ENCODE measurements at places on chromosomes 1 and 21. TPM values are rescaled to one million over a fixed set of nuclear protein-coding genes. Genes with fewer than 3 reads are reported as not detected.
A peak's percentile ranks its signal among the peaks of the same experiment; 100 is the strongest.

DNA sequence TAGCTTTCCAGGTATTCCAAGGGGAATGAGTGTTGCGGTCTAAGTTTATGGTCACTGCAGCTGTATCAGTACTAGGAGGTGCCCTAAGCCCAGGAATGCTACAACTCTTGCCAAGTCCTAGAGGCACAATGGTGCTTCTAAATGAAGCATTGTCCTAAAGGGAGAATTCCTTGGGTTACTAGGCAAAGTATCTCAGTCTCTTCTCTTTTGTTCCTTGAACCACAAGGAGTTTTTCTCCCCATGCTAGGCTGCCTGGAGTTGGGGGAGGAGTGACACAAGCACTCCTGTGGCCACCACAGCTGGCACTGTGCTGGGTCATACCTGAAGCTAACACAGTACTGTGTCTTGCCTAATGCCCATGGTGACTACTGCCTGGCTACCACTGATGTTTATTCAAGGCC lies 50.7 kb downstream of the KMO start:
- H3K27me3 ChIP-seq = no peaks in the 10 kb centered on the region
- DNase-seq = no peak
- H3K4me1 ChIP-seq = no peaks in the 10 kb centered on the region
- H3K4me3 ChIP-seq = no peak overlapping the region

Gene NDUFS2
- total RNA-seq = 81.0 TPM

DNA sequence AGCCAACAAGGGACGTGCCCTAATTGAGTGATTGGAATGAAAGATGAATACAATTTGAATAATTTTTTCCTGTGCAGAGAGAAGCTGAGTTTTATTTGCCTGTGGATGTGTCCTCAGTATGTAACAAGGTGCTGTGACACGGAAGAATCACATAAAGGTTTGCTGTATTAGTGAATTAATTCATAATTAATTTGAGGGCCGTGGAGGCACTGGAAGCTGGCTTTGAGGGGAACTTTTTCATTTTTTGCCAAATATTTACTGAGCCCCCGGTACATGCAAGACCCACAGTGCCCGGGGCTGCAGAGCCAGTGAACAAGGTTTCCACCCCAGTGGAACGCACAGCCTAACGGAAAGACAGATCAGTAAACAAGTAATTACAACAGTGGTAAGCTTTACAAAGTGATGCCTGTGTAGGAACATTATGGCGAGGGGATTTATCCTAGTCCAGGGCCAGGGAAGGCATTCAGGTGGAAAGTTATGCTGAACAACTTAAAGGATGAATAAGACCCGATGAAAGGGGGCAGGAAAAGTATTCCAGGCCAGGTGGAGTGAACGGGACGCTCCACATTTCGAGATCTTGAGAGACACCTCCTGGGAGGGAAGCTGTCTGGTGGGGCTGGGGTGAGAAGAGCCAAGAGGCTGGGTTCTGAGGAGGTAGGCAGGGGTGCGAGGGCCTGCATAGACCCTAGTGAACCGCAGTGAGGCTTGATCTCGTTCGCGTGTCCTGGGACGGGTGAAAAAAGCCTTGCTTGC lies 773 bp upstream of the RCC2 start:
- no peak for DNase-seq
- H3K27me3 ChIP-seq = peaks cover 15% of the 10 kb centered on the region
- no peaks in the 10 kb centered on the region for H3K36me3 ChIP-seq
- H3K27ac ChIP-seq = peak overlapping the region; percentile 86

Gene HSD3B1
- not detected for total RNA-seq

Gene UBQLN4
- 25.0 TPM for total RNA-seq

- peaks cover 6% of the 10 kb centered on the region for H3K4me1 ChIP-seq
- no peak overlapping the region for H3K4me3 ChIP-seq
- no peak for DNase-seq
Measured at GRCh38 chr1:225565847-225566246, 87.1 kb downstream of the ENAH start.

DNA sequence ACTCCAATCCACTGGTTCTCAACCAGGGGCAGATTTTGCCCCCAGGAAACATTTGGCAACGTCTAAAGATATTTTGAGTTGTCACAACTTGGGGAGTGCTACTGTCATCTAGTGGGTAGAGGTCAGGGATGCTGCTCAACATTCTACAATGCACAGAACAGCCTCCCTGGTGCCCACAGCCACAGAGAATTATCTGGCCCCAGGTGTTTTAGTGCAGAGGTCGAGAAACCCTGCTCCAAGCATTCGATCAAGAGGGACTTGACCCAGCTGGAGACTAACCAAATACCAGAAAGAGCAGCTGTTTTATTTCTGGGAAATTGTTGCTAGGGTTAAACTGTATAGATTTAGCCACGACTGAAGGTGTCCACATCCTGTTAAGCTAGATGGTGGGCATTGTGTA lies 19.2 kb downstream of the CD247 start:
- no peaks in the 10 kb centered on the region for H3K27me3 ChIP-seq
- H3K4me1 ChIP-seq = no peaks in the 10 kb centered on the region
- no peak for DNase-seq
- H3K27ac ChIP-seq = no peak overlapping the region

DNA sequence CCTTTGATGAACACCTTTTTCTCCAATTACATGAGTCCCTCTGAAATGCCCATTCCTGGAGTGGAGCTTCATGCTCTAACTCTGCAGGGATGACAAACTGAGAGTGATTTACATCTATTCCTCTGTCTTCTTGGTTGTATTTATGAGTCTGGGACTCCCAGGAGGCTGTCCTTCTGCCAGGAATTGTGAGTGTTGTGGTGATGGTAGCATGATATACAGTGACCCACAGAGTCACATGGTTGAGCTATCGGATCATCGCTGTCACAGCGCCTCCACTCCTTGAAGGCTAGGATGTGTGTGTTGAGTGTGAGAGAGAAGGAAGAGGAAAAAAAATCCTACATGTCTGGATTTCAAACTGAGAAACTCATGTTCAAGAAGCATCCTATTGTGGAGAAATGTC lies 163.4 kb upstream of the CACNA1E start:
- no peak overlapping the region for H3K27ac ChIP-seq
- H3K4me1 ChIP-seq = peaks cover 3% of the 10 kb centered on the region
- no peak overlapping the region for H3K4me3 ChIP-seq
- H3K27me3 ChIP-seq = peaks cover 56% of the 10 kb centered on the region

Gene PKP1
- total RNA-seq = 0.88 TPM

Gene CYP2J2
- 2.4 TPM for total RNA-seq

DNA sequence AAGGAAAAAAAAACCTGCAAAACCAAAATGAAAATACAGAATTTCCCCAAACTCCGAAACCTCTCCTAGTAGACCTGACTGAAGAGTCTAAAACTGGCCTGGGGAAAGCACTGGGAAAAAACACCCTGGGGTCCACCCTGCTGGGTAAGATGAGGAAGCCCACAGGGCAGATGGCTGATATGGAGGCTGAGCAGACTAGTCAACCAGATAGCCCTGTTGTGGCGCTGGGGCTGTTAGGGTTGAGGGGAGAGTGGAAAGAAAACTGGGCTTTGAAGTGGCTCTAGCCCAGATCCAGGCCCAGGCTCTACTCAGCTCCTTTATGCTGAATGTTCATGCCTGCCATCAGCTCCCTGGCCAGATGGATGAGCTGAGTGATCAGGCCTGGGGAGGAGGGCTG lies 6.8 kb upstream of the SLAMF1 start:
- H3K36me3 ChIP-seq = no peaks in the 10 kb centered on the region
- no peak overlapping the region for H3K4me3 ChIP-seq
- H3K4me1 ChIP-seq = peaks cover 2% of the 10 kb centered on the region
- DNase-seq = no peak
- H3K27me3 ChIP-seq = no peaks in the 10 kb centered on the region

DNA sequence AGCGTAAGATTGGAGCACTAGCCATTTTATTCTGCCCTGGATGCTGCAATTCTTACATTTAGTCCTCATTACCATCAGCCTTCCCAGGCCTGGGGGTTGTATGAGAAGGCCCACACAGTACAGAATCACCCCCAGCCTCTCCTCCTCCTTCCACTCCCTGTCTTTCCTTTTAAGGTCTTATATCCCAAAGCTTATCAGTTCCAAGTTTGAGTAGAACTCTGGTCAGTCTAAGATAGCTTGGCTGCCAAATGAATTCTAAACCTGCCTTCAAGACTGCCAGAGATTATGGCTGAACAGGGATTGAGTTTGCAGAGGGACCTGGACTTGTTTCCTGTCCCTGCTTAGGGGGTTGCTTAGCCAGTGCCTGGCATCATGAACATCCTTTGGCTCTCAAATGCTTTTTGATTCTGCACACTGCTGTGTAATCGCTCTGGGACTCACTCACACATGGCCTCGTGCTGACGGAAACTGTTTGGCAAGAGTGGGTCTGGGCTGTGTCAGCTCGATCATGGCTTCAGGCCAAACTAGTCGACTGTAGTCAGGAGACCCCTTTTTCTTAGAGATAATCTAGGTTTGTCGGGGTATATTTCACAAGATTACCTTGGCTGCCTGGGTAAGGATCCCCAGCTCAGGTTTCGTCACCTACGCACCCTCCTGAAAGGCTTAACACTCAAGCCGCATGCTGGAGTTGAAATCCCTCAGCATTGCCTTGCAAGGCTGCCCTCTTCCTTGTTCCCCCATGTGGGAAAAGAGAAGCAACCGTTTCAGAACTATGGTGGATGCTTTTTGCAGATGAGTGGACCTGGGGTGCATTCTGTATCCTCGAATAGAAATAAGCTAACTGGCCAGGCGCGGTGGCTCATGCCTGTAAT lies 252.6 kb downstream of the NFIA start:
- H3K4me3 ChIP-seq = no peak overlapping the region
- H3K27me3 ChIP-seq = no peaks in the 10 kb centered on the region
- H3K4me1 ChIP-seq = peaks cover 31% of the 10 kb centered on the region
- peaks cover 12% of the 10 kb centered on the region for H3K36me3 ChIP-seq

Gene PEAR1
- total RNA-seq = 15.3 TPM

DNA sequence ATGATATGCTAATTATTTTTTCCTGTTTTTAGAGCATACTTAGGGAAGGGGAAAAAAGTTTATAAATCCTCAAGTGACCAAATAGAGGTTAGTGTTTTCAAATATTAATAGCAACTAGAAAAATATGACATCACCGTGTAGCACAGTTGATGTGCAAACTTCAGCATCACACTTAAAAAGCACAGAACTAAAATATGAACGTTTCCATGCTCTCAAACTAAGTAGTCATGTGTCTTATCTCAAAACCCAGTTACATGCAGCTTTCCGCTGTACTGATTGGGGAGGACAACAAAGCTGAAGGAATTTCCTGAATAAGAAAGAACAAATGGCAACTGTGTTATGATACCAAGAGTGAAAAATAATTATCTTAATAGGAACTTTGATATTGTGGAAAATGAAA lies 903.7 kb downstream of the ADGRL2 start:
- H3K27me3 ChIP-seq = no peaks in the 10 kb centered on the region
- H3K27ac ChIP-seq = no peak overlapping the region
- no peaks in the 10 kb centered on the region for H3K4me1 ChIP-seq
- no peak overlapping the region for H3K4me3 ChIP-seq

DNA sequence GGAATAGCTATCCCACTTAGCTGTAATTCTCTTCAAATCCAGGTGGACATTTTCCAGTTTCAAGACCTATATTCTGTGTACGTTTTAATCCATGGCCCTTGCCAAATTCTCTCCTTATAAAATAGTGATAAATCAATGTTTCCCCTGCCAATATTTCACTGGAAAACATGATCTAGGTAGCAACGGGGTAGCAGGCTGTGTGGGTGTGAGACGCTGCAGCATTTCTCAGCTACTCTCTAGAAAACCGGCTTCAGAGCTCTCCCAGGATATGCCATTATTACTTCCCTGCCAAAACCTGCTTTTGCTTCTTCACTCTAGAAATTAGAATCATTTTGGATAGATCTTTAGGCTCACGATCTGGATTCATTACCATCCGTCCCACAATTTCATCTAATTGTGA lies 82.1 kb upstream of the SIPA1L2 start:
- no peaks in the 10 kb centered on the region for H3K27me3 ChIP-seq
- no peak for DNase-seq
- no peak overlapping the region for H3K27ac ChIP-seq

DNA sequence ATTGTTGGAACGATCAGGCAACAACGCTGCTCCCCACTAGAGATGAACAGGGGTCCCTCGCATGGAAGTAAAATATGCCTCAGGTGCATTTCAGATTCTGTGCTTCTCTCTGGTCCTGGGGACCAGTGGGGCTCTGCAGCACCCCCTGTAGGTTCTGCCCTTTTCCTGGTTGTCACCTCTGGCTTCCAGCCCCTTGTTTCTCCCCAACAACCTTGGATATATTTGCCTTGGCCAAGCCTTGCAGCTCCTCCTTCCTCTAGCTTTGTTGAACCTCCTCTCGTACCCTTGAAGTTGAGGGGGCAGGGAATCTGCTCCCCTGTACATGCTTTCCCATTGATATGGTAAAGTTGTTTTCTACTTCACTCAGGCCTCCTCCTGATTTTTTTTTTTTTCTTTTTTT lies 5.4 kb upstream of the RGSL1 start:
- H3K27me3 ChIP-seq = no peaks in the 10 kb centered on the region
- no peak overlapping the region for H3K27ac ChIP-seq
- no peaks in the 10 kb centered on the region for H3K36me3 ChIP-seq
- H3K4me3 ChIP-seq = no peak overlapping the region

DNA sequence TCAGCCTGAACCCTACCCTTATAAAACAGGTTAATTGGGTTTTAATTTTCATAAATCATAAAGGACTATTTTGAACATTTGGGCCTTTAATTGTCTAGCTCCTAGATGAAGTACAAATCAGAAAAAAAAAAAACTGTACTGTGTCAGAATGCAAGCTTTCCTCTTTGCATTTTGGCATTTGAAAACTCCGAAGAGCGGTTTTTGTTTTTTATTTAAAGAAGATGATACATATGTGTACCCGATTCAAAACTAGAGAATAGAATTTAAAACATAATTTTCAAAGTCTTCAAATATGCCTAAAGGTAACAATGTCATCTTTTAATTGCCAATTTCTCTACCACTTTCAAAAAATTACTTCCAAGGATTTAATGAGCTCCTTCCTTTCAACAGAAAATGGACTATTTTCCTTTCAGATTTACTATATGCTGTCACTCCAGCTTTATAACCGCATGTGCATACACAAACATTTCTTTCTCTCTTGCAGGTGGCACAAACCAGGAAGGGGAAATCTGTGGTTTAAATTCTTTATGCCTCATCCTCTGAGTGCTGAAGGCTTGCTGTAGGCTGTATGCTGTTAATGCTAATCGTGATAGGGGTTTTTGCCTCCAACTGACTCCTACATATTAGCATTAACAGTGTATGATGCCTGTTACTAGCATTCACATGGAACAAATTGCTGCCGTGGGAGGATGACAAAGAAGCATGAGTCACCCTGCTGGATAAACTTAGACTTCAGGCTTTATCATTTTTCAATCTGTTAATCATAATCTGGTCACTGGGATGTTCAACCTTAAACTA lies 33.7 kb downstream of the MRPL39 start:
- H3K27ac ChIP-seq = no peak overlapping the region
- H3K36me3 ChIP-seq = no peaks in the 10 kb centered on the region
- H3K4me3 ChIP-seq = no peak overlapping the region
- H3K4me1 ChIP-seq = peaks cover 3% of the 10 kb centered on the region
